ENCODE measurements at places on chromosomes 7 and 10. TPM values are rescaled to one million over a fixed set of nuclear protein-coding genes. Genes with fewer than 3 reads are reported as not detected.

GRCh38 chr7:151790095-151790829 lies 86.7 kb downstream of the PRKAG2 start:
- ATAC-seq: no peak

DNA sequence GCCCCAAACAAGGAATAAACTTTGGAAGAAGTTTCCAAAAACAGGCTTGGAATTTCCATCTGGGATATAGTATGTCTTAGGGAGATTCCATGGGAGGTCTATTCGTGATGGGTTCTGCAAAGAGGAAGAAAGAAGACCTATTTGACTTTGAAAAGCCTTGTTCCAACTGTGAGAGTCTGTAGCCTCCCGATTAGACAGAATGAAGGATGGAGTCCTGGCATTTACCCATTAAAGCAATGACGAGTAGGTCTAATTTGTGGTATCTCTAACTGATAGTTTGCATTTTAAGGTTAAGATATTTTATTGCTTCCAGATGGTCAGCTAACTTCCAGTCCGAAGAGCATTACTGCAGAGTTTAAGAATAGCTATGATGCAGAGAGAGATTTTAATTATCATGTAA lies 19.5 kb upstream of the GALNT17 start:
- ATAC-seq: no peak

GRCh38 chr7:80703272-80703671 lies 64.8 kb downstream of the CD36 start:
- no peak for ATAC-seq

GRCh38 chr10:111082102-111082975 lies 5.5 kb downstream of the ADRA2A start:
- no peak for ATAC-seq

- ATAC-seq: peak; percentile 64
Measured at GRCh38 chr7:101733713-101734475, 83.5 kb upstream of the CUX1 start.

DNA sequence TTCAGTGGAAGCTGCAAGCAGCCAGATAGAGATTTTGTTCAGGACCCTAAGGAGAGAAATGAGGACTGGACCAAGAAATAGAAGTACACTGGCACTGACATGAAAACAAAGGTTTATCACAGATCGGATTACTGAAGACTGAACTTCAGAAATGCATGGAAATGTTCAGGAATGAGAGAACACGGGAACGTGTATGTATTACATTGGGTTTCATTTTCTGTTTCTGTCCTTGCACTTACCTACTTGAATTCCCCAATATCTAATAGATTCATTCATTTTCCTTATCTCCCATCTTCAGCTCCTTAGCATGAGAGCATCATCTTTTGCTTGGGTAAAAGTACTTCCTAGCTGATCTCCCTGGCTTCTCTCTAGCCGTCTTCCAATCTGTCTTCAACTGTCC lies 114.5 kb downstream of the CACNB2 start:
- no peak for ATAC-seq

- ATAC-seq: no peak
Measured at GRCh38 chr7:159097661-159098423, 46.8 kb downstream of the VIPR2 start.

- ATAC-seq: no peak
Measured at GRCh38 chr7:21719846-21720245, 177.0 kb downstream of the DNAH11 start.

DNA sequence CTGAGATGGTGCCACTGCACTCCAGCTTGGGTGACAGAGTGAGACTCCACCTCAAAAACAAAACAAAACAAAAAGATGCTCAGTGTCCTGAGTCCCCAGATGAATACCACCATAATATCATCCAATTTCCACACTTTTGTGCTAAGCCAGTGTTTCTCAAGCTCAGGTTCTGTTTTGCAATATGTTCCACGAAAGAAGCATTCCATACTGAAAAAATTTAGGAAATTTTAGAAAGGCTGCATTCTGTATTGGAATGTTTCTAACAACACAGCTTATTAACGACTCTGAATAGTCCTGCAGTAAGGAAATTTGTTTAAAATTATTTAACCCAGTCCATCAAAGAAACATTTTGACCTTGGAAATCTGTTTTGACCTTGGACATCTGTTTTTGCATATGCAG lies 142.4 kb downstream of the EPC1 start:
- no peak for ATAC-seq

DNA sequence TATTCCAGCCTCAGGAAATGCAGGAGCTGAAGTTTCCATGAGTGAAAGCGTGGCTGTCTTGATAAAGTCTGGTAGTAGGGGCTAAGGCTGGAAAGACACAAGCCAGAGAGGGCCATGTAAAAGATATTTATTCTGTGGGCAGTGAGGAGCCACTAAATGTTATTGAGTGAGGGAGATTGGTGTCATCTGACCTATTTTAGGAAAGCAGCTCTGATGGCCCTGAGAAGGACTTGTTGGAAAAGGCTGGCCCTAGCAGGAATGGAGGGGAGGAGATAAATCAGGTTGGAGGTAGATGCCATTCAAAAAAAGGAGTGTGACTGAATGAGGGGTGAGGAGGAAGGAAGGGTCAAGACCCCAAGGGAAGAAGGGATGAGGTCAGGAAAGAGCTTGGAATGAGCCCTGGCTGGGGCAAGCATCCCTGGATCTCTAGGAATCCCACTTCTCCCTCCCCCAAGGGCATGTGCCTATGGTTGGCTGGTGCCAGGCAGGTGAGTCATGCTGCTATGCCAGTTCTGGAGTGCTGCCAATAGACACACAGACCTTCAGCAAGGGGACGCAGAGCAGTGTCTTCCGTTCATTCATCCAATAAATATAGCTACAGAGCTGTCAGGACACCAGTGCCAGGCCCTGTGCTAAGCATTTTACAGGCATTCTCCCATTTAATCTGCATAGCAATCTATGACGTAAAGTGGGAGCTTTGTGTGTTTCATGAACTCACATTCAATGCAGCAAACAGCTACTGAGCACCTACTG lies 2.0 kb downstream of the ANKRD2 start:
- ATAC-seq: no peak

- ATAC-seq: no peak
Measured at GRCh38 chr10:121783782-121784372, 144.0 kb downstream of the ATE1 start.

DNA sequence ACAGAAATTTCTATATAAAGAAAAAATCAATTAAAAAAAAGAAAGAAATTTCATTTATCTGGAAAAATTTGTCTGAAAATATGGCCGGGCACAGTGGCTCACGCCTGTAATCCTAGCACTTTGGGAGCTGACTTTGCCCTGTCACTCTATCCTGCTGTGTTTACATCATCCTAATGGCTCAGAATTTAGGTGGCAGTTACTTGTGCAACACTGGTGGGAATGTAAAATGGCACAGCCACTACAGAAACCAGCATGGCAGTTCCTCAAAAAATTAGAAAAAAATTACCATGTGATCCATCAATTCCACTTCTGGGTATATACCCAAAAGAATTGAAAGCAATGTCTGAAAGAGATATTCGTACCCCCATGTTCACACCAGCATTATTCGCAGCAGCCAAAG lies 405.2 kb upstream of the AUTS2 start:
- no peak for ATAC-seq

DNA sequence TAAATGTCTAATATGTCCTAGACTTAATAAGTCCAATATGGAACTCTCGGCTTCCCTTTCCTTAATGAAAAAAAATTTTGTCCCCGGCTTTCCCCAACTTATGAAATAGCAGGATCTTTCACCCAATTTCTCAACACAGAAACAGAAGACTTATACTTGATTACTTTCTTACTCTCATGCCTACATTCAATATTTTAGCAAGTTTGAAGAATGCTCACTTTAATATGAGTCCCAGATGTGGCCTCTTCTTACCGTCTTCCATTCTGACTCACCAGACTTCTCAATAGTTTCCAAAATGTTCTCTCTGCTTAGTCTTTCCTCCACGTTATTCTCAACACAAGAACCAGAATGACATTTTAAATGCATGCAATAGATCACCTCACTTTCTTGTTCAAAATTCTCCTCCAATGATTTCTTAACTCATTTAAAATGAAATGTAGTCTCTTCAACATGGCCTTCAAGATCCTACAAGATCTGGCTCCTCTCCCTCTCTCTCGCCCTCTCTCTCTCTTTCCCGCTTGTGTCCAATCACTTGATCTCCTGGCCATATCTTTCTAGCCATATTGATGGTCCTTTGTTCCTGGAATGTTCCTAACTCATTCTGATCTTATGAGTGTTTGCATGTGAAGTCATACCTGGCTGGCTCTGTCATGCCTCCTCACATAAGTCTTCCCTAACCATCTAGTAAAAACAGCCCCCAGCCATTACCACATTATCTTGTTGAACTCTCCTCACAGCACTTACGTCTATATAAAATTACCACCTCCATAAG lies 119.7 kb upstream of the FAM3C start:
- peak; percentile 57 for ATAC-seq

DNA sequence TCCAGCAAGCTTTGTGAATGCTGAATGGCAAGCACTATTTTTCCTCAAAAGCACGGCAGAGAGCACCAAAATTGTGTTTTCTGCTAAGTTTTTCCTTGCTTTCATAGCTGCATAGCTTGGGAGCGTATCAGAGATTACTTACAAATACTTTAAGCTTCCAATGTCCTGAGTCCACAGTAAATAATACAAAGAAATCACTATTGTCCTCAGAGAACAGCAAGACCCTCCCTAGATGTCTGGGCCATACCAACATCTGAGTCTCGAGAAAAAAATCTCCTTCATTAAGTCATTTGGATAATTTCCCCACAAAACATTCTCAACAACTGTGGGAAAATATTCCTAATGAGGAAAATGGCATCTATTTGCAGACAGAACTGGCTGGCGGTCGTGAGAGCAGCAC lies 41.7 kb downstream of the SGMS1 start:
- no peak for ATAC-seq

DNA sequence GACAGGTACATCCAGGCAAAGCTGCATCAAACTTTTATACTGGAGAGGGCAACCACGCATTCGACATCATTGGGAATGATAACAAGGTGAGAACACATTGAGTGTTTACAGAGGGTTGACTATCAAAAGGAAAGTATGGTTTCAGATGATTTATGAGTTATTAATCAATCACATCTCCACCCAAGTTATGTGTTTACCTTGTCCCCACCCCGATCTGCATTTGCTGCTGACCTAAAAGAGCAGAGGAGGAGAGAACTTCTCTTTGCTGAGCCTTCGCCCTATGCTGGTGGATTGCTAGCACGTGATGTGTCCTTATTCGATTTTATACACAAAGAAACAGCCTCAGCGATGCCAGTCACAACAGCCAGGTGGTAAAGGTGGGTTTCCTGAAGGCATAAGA lies at the start of gene MSMB:
TSS of gene MSMB (minus strand) at position 9 of the 400 bp plus-strand sequence. CDS start 32 bp downstream, outside the sequence.
- ATAC-seq: no peak

GRCh38 chr7:158976468-158976848 lies 120.1 kb downstream of the DYNC2I1 start:
- ATAC-seq: peak; percentile 42

DNA sequence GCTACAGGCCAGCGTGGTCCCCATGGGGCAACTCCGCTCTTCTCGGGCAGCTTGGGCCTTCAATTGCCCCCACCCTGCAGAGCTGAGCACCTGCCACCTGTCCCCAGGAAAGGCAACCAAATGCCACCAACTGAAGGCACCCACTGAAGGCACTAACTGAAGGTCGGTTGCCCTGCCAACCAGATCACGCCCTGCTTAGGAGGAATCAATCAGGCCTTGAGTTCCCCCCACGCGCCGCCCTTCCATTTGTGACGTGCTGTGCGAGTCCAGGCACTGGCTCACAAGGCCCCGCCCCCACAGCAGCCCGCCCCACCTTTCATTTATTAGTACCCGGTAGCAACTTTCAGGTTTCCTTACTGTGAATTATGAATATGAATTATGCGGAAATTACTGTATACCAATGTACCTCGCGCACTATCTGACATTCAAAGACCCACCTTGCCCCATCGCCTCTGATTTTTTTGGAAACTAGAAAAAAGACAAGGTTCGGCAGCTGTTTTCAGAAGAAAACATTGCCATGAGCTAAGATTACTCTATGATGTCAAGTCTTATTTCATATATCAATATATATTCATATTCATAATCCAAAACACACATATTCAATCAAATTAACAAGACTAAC lies 83.6 kb upstream of the ABI1 start:
- ATAC-seq: no peak

- ATAC-seq: no peak
Measured at GRCh38 chr10:86169506-86170254, 196.9 kb downstream of the GRID1 start.

DNA sequence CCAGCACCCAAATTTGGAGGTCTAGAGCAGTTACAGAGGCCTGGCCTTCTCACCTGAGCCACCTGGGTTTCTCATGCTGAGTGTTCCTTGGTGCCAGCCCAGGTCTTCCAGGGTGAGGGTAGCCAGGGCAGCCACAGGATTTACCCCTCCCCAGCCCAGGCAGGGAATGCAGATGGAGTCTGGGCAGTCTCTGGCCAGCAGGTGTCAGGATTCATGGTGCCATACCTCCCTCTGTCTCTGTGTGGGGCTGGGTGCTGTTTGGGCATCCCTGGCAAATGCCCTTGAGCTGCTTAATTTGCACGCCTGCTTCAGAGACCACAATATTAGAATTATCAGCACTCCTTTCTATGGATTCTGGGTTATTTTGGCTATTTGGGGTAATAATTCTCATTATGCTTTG lies 246.7 kb downstream of the GFRA1 start:
- no peak for ATAC-seq

- ATAC-seq: no peak
Measured at GRCh38 chr10:26855186-26855585, 5.6 kb downstream of the ABI1 start.

- peak; percentile 28 for ATAC-seq
Measured at GRCh38 chr10:29394321-29394932, 105.6 kb downstream of the LYZL1 start.

DNA sequence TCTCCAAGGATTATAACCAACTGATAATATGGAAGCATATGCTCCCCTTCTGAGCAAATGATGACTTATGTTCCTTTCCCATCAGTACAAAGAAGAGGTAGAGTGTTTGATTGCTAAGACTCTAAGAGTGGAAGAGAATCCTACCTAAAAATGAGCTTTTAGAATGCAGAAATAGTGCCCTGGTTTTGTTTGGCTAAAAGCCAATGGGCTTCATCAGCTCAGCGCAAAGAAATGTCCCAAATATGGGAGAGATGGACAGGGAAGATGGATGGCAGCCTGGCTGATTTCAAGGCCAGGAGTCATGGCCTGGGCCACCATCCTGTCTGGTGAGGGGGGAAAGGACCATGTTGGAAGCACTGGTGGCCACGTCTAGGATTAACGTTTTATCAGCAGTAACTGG lies 60.2 kb downstream of the GPR26 start:
- no peak for ATAC-seq

- ATAC-seq: no peak
Measured at GRCh38 chr10:107807836-107808235, 643.3 kb upstream of the SORCS1 start.

- no peak for ATAC-seq
Measured at GRCh38 chr7:132345543-132346129, 230.6 kb downstream of the PLXNA4 start.

GRCh38 chr10:33506838-33507661 lies 172.6 kb upstream of the NRP1 start:
- no peak for ATAC-seq

Gene RASSF4
- total RNA-seq: 1.8 TPM

Gene CCZ1B
- total RNA-seq: 50.1 TPM

Gene SOSTDC1
- 0.72 TPM for total RNA-seq

Gene CRPPA
- total RNA-seq: 1.3 TPM

Gene OR2F2
- 0.19 TPM for total RNA-seq

Gene OPN4
- 0.22 TPM for total RNA-seq

Gene CALML5
- total RNA-seq: 5.0 TPM

Gene ZNF467
- 5.3 TPM for total RNA-seq

Gene MMP21
- total RNA-seq: not detected

Gene ANKRD2
- total RNA-seq: not detected

Gene TUBGCP2
- 53.4 TPM for total RNA-seq

Gene C10orf105
- total RNA-seq: 2.9 TPM

Gene WEE2
- total RNA-seq: 0.14 TPM

Gene METTL27
- total RNA-seq: 0.29 TPM

Gene CYP2C19
- not detected for total RNA-seq

Gene TMEM130
- 0.20 TPM for total RNA-seq

Gene HNRNPF
- 62.3 TPM for total RNA-seq

Measured in motor neuron (in vitro differentiated cells).